ENCODE measurements at places on chromosomes 1 and 21.

DNA sequence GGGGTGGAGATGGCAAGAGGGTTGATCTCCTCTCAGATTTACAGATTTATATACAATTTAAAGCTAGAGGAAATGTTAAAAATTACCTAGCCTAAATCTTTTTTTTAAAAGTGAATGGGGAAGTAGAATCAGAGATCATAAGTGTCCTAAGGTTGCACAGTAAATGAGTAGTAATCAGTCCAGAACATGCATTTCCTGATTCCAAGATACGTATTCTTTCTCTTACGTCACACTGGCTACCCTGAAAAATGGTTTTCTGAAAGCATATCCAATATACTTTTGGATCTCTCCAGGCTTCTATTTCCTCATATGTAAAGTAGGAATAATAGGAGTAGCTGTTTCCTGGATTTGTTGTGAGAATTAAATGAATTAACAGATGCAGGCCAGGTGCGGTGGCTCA lies 11.7 kb downstream of the GADD45A start:
- DNase-seq: no peak

DNA sequence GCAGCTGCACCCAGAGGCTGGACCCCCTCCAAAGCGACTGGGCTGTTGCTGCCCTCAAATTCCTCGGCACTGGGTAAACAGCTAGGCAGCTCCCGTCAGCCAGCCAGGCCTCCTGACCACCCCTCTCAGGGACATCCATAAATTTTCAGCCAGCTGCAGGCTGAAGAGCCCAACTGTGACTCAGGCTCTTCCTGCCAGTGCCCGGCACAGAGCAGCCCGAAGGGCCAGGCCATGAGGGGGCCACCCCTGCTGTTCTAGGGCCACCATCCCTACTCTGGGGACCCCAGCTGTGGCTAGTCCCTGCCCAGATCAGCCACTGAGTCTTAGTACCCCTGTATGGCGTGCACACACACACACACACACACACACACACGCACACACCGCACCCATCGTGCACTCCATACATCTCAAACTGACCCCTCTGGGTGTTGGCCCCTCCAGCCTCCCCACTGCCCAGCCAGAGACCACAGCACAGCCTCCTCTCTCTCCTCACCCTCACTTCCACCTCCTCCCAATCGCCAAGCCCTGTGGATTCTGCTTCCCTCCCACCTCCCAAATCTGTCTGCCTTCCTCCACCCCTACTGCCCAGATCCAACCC lies 6.2 kb upstream of the LAPTM5 start:
- no peak for DNase-seq

- DNase-seq: no peak
Observed at GRCh38 chr1:243756529-243756928, 93.5 kb downstream of the AKT3 start.

DNA sequence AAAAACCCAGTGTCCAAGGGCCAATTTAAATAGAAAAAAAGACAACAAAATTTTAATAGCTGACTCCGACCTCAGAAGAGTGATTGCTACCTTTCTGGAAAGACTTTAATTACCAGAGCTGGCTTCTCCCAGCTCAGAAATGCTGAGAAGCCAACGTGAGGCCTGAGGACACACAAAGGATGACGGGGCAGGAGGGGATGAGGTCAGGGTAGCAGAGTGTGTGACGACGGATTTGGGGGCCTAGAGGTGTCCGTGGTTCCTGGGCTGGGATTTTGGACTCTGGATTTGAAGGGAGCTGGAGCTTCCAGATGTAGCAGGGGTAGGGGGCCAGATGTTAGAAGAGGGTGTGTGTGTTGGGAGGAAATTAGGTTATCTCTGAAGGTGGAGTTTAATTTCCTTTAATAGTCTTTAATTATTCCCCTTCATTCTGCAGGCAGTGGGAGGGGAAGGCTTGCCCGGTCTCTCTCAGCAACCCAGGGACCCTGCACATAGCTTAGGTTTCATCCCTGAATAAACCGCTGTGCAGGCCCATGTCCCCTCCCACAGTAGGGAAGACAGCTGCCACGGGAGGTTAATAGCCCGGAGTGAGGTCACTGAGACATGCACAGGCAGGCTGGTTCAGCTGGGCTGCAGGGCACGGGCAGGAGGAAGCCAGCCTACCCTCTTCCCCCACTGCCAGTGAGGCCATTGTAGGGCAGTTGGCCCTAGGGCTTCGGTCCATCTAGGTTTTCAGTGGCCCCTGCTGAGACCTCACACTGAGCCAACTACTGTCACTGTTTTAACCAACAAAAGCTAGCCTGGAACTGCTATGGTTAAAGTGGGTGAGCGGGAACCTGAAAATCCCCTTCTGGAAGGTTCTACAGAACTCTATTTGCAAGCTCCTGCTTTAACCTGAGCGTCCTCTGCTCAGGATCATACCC lies 3.8 kb upstream of the PADI3 start:
- DNase-seq: no peak

DNA sequence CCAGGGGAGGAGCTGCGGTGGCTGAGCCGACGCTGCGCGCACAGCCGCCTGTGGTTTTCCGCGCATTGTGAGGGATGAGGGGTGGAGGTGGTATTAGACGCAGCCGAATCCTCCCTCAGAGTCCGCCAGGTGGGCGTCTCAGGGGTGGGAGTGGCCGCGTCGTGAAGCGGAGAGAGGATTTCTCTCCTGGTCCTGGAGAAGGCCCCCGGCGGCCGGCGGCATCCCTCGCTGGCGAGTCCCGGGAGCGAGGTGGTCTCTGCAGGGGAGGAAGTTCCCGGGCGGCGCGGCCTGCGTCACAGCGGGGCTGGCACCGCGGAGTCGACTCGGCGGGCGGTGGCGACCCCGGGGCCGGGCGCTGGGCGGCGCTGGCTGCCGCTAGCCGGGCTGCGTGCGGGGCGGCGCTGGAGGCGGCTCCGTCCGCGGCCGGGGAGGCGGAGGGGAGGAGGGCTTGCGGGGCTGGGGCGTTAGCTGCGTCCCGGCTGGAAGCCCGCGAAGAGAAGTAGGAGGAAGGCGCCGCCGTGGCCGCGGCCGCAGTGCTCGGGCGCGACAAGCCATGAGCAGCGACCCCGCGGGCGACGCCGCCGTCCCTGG lies at the start of gene LRRC8C:
Gene LRRC8C, plus strand, starts transcription at position 464 of the 591 bp plus-strand sequence. CDS start 53,354 bp downstream, outside the sequence.
- peak; percentile 70 for DNase-seq

DNA sequence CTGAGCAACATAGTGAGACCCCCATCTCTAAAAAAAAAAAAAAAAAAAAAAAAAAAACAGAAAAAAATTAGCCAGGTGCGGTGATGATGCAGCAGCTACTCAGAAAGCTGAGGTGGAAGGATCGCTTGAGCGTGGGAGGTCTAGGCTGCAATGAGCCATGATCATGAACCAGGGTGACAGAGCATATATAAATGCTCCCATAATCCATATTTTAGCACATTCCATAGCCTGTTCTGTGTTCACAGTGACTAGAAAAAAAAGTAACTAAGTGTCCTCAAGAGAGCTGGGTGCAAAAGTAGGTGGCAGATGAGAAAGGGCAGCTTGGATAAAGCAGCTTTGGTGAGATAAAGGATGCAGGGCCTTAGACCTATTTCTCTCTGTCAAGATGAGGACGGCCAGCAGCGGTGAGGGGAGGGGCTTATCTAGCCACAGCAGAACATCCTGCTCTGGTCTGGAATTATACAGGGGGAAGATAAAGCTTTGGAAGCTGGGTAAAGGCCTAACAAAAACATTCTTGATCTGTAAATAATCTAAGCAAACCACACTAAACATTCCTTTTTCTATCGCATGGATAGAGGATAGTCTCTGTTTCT lies 205.3 kb downstream of the DAB1 start:
- DNase-seq: no peak

DNA sequence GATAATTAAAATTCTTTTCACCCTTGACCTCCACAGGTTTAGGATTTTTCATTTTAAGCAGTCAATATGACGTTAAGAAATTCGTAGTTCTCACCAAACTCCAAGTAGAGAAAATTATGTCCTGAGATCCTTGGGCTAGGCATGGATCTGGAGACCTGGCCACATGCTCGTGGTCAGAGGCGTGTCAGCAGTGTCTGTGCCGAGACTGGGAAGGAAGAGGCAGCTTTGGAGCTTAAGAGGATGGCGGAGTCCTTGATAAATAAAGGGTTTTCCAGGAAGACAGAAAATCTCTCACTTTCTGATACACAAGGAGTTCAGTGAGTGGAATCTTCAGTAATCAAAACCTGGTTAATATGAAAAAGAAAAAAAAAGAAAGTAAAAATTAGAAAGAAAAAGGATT lies 17.0 kb downstream of the RHOU start:
- no peak for DNase-seq

DNA sequence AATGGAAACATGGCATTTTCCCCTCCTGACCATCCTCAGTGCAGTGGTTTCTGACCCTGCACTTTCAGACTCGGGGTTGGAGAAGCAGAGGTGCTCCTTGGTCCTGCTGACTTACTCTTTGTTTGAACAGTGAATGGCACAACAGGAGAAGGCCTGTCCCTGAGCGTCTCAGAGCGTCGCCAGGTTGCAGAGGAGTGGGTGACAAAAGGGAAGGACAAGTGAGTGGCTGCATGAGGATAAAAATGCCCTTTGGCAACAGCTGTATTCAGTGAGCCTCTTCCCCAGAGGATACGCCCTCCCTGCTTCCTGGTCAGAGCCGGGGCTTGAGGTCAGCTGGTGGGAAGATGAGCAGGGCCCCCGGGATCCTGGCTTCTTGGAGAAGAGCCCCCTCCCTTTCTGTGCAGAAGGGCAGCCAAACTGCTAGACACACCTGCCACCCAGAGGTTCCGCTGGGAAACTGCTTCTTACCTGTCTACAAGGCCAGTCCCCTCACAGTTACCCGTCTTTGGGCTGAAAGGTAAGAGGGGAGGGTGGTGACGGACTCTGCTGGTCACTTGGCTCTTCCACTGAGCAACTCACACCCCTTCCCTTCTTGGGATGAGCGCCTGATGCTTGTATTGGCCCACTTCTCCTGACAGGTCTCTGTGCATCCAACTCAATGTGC lies 16.6 kb downstream of the NPL start:
- peak; percentile 12 for DNase-seq

- DNase-seq: no peak
Observed at GRCh38 chr1:225754940-225755641, 22.5 kb upstream of the SRP9 start.

GRCh38 chr1:76840278-76840677 lies 27.0 kb upstream of the ST6GALNAC5 start:
- DNase-seq: no peak

DNA sequence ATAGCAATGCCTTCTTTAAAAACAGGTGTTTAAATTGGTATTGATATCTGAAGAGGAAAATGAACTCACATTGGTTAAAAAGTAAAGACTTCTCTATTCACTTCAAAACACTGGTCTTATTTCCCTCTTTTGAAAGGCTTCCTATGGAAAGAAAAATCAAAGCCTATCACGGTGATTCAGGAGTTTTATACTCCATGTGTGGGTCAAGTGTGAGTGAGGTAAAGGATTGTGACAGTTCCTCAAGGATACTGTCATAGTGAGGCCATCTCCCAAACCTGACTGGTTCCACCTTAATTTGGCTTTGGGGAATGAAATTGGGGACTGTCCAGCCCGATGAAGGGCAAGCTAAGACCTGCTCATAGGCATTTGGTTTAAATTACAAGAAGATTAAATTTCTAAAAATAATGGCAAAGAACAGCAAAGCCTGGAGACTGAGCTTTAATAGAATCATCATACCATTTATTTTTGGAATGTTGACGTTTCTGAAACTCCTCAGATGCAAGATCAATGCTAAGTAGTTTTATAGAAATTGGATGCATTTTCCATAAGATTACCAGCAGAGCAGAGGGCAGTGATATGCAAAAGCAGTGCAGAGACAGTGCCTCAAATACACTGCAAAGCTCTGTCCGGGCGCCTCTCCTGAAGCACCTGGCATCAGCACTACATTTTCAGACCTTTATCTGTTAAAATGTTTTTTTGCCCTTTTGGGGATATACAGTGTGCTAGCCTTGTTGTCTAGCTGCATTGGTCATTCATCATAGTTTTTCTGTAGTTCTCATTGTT lies 302.1 kb upstream of the SGIP1 start:
- no peak for DNase-seq

- no peak for DNase-seq
Observed at GRCh38 chr1:157978586-157979403, 14.7 kb upstream of the KIRREL1 start.

GRCh38 chr1:232905331-232906034 lies 44.9 kb upstream of the NTPCR start:
- no peak for DNase-seq

DNA sequence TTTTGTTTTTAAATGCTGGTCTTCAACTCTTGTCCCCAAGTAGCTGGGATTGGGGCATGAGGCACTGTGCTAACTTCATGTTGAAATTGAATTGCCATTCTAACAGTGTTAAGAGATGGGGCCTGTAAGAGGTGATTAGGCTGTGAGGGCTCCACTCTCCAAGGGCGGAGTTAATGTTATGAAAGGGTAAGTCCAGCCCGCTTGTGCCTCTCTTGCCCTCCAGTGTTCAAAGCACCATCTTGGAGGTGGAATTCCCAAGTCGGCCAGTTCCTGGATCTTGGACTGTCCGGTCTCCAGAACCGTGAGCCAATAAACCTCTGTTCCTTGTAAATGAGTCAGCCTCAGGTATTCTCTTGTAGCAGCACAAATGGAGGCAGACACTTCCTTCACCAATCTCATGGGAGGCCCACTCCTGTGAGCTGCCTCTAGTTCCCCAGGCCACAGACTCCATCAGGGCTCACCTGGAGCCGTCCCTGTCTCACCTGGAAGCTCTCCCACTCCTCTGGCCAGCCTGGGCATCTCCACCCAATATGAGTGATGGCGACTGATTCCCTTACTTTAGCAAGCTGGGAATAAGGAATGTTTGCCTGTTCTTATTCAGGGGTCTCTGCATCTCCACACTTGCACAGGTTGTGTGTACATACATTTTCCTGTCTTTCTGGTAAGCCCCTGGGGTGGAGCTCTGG lies 15.5 kb downstream of the IBA57 start:
- DNase-seq: no peak

DNA sequence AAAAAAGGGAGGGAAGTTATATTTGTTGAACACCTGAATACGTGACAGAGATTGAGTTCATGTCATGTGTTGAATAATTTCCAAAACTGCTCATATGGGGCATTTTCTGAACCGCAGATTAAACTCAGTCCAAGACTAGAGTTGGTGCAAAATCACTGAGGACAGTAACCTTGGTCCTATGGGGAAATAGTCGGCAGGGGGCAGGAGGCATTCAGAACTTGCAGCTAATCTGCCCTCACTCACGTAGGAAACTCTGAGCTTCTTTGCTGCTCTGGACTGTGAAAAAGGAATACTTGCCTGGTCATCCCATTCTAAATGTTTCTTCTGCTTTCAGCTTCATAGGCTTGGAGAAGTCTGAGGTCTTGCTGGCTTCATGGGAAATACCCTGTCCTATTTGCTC lies 228.3 kb upstream of the ZP4 start:
- DNase-seq: no peak

GRCh38 chr1:94675373-94675772 lies 133.8 kb upstream of the F3 start:
- no peak for DNase-seq

DNA sequence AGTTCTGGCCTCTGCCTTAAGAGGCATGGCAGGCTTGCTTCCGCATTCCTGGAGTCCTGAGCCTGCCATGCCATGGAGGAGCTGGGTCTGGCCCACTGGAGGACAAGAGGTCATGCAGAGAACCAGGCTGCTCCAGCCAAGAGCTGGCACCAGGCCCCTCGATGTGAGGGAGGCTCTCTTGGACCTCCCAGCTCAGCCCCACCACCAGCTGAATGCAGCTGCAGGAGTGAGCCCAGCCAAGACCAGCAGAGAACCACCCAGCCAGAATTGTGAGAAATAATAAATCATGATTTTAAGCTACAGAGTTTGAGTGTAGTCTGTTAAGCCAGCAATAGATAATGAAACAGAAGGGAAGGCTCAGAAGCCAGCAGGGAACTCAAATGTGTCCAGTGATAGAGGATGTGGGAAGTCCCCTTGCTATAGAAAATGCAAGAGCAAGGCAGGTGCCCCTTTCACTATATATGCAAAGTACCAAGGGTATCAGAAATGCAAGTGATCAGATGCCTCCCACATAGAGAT lies 118.4 kb downstream of the HIVEP3 start:
- no peak for DNase-seq

Data from NCI-H2081 (cell line).